ENCODE measurements at places on chromosomes 4 and X. TPM values are rescaled to one million over a fixed set of nuclear protein-coding genes. Genes with fewer than 3 reads are reported as not detected.

The RAI2 gene
- polyA plus RNA-seq: 14.2 TPM

The GLRA2 gene
- polyA plus RNA-seq: 0.47 TPM

The ZFP92 gene
- 0.78 TPM for polyA plus RNA-seq

The PRKX gene
- polyA plus RNA-seq: 15.4 TPM

The GAGE12E gene
- not detected for polyA plus RNA-seq

The MAGEA1 gene
- not detected for polyA plus RNA-seq

Measured in right lung (tissue), 10 donors.